ENCODE measurements at places on chromosomes 1 and 21.

- DNase-seq: peak; percentile 38
These were observed 1.4 kb downstream of the MACO1 start for GRCh38 chr1:25431955-25432719.

GRCh38 chr1:154960446-154961136 lies 991 bp downstream of the PYGO2 start:
- no peak for DNase-seq

DNA sequence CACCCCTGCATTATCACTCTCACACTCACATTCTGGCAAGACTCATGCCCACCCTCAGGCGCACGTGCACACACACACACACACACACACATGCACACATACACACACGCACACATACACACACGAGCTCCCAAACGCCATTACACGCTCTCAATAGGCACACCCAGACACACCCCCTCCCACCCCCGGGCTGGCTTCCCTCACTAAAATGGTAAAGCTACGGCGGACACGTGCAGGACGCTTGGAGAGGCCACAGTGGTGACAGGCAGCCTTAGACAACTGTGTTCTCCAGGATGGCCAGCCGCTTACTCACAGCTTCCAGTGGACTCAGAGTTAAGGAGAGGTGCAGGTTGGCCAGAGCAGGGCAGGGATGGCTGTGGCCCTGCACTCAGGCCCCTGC lies 10.1 kb downstream of the MATN1 start:
- no peak for DNase-seq

DNA sequence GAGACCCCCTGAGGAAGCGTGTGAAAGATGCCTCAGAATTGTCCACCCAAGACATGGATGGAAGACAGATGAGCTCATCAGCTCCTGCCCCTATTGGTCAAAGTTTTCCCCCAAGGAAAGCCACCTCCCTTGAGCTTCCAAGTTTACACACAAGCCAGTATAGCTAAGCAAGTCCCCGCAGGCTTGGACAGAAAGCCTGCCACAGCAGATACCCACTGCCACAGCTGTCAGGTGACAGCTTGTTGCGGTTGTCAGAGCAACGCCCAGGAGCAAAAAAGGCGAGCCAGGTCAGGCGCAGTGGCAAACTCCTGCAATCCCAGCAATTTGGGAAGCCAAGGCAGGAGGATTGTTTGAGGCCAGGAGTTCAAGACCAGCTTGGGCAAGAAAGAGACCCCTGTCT lies 60.9 kb upstream of the IFNAR2 start:
- DNase-seq: no peak

DNA sequence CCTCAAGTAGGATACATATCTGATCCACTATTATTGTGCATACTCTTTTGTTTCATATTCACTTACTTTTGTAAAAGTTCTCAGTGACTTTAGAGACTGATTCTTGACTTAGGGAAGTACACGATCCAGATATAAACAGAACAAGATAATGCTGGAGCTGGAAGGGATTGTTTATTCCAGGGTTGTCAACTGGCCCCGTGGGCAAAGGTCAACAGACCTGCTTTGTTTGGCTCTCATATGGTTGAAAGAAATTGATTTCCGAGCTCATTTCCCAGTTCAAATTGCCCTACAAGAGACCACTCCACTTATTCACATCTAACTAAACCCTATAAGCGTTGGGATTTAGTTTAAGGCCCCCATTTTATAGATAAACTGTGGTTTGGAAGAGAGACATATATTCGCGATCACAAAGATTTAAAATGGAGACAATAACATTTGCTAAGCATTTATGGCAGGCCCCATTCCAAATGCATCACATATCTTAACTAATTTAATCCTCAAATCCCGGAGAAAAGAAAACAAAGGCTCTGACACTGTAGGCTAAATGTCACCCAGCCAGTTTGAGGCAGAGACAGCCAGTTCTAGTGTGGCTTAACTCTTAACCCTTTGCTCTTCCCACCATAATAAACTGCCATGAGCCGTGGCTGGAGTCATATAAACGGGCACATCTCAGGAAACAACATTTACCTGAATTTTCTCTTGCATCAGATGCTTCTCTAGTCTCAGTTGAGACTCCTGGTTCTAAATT lies 20.6 kb downstream of the REG4 start:
- no peak for DNase-seq

- DNase-seq: no peak
These were observed 9.0 kb upstream of the ABCG1 start for GRCh38 chr21:42209801-42210479.
